ENCODE measurements at places on chromosomes 2 and 18.

DNA sequence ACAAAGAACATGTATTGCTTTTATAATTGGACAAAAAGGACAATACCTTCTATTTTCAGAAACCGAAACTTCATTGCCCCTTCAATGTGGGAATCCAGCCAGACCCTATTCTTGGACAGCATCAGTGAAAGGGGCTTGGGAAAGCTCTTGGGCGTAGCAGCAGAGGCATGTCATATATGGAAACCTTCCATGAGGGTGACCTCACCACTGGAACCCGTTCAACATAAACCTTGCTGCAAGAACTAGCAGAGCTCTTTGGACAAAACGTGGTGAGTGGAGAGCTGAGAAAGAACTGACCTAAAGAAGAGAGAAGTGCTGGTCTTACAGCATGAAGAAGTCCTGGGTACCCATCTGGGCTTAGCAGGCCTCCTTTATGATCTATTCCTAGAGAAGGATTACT is 22.7 kb upstream of the ACTG2 start:
- peak; percentile 96 for DNase-seq

GRCh38 chr2:172782506-172783164 is 47.0 kb downstream of the RAPGEF4 start:
- no peak for DNase-seq

GRCh38 chr18:51514128-51514527 is 316.6 kb upstream of the MEX3C start:
- DNase-seq = no peak

- no peak for DNase-seq
Observed at GRCh38 chr18:515838-516237, 15.3 kb upstream of the COLEC12 start.

DNA sequence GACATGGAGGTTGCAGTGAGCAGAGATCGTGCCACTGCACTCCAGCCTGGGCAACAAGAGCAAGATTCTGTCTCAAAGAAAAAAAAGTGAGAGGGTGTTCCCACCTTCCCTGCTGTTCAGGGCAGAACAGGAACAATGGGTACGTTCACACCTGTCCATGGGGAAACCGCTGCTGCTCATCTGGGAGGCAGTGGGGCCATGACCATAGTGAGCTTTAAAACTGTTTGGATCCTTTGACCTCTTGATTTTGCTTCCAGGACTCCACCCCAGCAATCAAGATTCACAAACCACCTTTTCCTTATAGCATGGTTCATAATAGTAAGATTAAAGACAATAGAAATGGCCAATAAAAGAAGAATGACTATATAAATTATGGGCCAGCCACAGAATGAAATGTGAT is 209.2 kb downstream of the ARL4C start:
- no peak for DNase-seq

DNA sequence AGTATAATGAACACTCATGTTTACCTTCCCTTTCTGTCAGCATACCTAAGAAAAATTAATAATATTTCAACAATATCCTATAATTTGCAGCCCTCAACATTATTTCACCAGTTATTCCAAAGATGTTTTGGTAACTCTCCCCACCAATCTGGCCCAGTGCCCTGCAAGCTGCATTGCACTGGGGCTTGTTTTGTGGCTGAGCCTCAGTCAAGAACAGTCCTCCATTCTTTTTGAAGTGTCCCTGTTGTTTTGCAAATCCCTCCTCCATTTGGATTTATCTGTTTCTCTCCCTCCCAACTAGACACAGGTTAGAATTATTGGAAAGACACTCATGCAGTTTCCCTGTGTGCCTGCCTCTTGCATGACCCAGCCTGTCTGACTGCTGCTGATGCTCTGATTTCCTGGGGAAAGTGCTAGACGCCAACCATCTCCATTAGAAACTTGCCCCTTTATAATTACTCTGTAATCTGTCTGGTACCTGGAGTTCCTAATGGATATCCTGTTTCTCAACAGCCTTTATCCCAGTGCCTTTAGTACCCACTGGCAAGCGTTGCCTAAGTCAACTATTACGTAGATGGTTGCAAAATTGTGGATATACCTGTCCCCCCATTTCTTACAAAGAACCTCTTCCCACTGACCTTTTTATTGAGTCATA is 60.2 kb downstream of the EIF5B start:
- DNase-seq = no peak

- DNase-seq = no peak
Observed at GRCh38 chr2:26527726-26528585, 50.0 kb upstream of the OTOF start.

DNA sequence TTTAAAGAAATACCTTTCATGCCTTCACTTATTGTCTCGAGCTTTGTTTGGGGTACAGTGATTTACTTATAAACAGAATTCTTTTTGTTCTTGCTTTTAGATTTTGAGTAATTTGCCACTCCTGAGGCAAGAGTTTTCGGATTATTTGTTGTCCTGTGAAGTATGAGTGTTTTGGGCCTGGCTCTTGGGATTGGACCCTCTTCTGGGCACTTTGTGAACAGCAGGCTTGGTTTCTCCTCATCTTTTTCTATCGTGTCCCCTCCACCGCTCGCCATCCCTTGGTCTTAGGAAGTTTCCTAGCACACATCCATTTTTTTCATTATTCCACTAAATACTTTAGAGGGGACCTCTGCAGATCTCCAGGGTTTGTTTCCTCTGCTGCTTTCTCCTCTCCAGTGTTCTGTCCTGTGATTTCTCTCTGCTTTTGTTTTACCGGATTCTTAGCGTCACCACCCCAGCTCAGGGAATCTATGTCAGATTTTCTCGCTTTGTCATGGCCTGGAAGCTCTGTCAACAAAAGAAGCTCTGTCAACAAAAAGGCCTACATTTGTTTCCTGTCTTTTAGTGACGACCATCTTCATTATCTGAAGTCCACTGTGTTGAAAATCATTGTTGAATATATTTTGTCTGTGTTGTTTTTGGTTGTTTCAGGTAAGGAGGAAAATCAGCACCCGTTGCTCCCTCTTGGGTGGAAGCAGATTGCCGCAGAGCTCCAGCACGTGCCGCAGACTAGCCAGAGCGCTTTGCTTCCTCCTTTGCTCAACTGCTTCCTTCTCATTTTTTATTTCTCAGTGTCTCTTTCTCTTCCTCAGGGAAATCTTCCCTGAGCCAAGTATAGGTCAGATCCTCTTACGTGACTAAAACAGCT is 27.8 kb downstream of the ANKRD62 start:
- DNase-seq = no peak

GRCh38 chr2:49404108-49404507 is 249.8 kb upstream of the FSHR start:
- DNase-seq = no peak

DNA sequence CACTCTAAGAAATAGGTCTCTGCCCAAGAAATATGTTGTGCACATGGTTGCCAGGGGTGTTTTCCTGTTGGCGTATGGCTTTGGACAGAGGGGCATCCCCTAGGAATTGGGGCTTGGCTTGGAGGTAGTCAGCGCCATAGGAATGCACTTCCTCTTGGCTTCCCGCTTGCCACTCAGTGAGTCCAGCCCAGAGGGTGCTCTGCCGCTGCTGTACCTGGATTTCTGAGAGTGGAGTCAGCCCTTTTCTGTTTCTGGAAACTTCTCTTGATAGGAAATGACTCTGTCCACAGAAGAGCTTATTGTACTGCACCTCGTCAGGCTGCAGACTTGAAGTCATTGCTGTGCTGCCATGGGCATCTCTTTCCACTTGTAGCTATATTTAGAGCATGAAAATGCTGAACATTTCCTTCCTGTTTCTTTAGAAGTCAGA is 116.7 kb upstream of the MGAT5 start:
- no peak for DNase-seq

GRCh38 chr2:239110595-239111048 is 262.7 kb downstream of the TWIST2 start:
- no peak for DNase-seq

GRCh38 chr2:107008843-107009242 is 122.9 kb upstream of the ST6GAL2 start:
- no peak for DNase-seq

- DNase-seq = peak; percentile 59
Observed at GRCh38 chr2:23658466-23658942, 268.4 kb downstream of the ATAD2B start.

GRCh38 chr2:232652505-232652851 is 19.1 kb downstream of the EFHD1 start:
- no peak for DNase-seq

DNA sequence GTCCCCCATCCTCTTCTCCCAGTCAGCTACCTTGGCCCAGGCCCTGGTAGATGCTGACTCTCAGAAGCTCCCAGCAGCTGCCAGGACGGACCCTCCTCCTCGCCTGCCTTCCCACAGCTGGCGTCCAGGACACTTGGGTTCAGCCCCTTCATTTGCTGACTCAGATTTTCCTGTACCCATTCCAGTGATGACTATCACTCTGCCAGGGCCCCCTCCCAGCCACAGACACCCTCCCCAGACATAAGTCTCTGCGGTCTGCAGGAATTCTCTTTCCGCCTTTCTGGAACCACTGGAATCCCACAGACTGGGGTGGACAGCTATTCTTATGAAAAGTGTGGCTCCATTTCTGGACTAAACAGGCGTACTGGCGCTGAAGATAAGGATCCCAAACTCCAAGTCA is 260.3 kb upstream of the EPAS1 start:
- no peak for DNase-seq

DNA sequence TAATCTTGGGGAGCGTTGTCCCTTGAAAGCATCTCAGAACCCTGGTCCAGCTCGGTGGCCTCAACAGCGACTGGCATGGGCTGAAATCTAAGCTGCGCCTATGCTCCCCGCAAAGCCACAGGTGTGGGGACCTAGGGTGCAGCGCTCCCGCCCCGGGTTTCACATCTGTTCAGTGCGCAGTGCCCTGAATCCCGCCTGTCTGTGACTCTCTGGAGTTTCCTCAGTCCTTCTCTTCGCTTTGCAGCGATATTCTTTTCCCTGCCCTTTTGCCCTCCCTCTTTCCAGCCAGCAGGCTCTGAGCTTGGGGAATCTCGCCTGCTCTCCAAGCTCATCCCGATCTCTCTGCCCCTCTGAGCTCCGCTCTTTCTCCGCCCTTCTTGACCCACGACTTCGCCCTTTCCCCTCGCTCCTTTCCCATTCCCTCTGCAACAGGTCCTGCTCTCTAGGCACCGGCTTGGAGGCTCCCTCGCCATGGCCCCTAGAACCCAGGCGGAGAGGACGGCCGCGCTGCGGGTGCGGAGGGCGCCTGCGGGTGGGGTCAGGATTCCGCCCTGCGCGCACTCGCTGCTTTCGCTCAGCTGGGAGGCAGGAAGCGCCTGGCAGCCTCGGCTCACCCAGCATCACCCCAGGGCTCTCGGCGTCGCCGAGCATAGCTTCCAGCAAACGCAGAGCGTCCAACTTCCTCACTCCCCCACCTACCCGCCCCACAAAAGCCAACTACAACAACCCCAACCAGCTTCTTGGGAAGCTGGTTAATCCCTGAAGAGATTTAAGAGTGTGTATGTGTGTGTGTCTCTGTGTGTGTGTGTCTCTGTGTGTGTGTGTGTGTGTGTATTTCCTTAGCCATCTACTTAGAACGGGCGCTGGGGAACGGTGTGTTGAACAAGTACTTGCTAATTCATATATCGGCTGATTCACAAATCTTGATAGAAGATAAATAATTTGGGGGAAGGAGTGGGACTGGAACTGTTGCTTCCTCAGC is 1.1 kb downstream of the GRP start:
- DNase-seq = no peak

GRCh38 chr2:125667630-125668029 is 988.3 kb upstream of the GYPC start:
- no peak for DNase-seq

- no peak for DNase-seq
Observed at GRCh38 chr18:45039376-45039775, 358.7 kb downstream of the SETBP1 start.

DNA sequence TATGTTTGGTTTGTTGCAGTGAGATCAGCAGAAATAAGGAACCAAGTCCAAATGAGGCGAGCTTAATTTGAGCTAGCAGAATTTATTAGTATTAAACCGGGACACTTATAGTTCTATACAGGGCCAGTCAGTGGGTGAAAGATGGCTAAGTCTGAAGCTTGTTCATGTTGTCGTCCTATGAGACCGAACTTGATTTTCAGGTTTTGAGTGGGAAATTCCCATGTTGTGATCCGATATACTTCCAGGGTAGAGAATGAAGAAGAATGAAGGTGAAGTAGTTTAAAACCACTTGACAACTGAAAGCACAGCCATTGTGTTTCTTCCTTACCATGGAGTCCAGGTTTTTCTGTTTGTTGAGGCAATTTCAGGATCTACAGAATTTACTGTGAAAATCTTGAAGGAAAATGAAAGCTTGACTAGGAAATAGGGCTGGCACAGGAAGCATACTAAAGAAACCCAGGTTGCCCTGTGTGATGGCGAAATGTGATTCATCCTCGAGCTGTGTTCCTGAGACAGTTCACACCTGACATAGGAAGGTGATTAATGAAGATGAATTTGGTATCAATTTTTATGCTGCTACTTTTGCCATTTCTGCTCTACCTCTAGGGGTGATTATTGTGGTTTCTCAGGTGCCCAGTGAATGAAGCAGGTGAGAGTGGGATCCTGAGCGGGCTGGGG is 37.6 kb upstream of the MGAT5 start:
- no peak for DNase-seq

DNA sequence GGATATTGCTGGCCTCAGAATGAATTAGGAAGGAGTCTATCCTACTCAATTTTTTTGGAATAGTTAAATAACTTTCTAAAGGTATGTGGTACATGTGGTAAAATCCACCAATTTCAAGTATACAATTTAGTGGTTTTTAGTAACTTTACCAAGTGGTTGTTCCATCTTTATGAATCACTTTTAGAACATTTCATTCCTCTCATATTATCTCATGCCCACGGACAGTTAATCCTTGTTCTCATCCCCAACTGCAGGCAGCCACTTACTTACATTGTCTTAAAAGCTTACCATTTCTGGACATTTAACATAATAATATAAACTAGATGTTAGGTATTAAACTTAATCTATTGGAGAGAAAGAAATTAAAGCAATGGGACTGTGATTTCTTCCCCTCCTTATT is 146.3 kb upstream of the ZC3H15 start:
- peak; percentile 18 for DNase-seq

DNA sequence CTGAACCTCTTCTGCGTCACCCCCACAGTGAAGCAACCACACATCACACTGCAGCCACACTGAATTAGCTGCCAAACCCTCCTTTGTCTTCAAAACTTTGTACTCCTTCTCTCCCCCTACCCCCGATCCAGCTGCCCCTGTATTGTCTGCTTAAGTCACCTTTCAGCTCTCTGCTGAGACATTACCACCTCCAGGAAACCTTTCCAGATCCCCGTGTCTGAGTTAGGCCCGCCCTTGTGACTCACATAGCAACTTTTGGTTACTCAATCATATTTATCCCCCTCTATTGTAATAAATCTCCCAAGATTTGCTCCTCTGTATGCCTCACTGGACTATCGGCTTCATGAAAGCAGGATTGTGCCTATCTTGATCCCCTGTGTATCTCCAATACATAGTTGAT is 82.8 kb upstream of the CDCA7 start:
- DNase-seq = peak; percentile 5

- no peak for DNase-seq
Observed at GRCh38 chr2:170681311-170681710, 33.8 kb upstream of the SP5 start.

DNA sequence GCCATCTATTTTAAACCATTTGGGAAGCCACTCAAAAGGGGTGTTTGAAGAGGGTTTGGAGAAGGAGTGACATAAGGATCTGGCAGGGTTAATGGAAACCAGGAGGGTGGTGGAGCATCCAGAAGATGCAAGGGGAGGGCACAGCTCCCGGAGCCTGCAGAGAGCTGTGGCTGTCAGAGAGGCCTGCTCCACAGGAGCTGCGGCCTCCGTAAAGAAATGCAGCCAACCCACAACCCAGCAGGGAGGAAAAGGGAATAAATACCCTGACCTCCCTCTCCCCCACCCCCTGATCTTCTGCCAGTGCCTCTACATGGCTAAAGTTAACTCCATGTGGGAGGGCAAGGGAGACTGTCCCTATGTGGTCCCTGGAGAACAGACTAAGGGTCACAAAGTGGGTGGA is 567.1 kb upstream of the POU3F3 start:
- DNase-seq = no peak

- no peak for DNase-seq
Observed at GRCh38 chr2:218870984-218871344, 9.7 kb upstream of the WNT10A start.

Measured in skeletal muscle cell (primary cell).